Activated T-cell treated with anti-CD3 and anti-CD28 coated beads for 24 hours (primary cell): ENCODE measurements at places on chromosomes 13 and 19.
A peak's percentile ranks its signal among the peaks of the same experiment; 100 is the strongest.

DNA sequence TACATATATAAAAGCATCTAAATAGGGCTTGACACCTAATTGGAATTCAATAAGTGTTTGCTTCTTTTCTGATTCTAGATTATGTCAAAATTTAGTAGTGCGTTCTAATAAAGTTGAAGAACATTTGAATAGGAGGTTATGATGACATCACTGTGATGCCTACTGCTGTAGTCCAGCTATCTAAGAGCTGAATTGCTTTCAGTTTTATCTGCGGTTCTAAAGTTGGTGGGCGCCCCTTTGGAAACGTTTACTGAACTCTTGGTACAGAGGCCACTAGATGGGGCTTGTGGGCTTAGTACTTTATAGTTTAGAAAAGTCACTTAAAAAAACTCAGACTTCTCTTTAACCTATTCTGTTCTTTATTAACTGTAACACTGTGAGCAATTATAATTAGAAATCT is 776.9 kb downstream of the GPC5 start:
- no peak for DNase-seq

DNA sequence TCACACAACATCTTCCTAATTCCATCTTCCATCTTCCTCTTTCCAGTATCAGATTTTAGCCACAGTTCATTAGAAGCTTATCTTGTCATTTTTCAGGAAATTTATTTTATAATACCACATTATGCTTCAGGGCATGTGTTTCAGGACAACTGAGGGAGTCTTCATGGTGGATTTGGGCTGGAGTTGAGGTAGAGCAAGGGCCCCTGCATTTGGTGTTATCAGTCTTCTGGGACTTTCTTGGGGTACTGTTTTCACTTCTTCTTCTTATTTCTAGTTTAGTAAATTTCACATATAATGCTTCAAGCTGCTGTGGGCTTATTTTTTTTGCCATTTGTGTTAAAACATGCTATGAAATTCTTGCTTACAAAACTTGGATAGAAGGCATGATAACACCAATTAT is 188.7 kb downstream of the LHFPL6 start:
- DNase-seq: no peak

- DNase-seq: no peak
These were observed 797.2 kb upstream of the PCDH9 start for GRCh38 chr13:68027306-68027705.

GRCh38 chr19:51389143-51389542 is 1.2 kb downstream of the C19orf84 start:
- DNase-seq: no peak

- DNase-seq: no peak
These were observed 4.1 kb downstream of the HMG20B start for GRCh38 chr19:3576696-3577443.

DNA sequence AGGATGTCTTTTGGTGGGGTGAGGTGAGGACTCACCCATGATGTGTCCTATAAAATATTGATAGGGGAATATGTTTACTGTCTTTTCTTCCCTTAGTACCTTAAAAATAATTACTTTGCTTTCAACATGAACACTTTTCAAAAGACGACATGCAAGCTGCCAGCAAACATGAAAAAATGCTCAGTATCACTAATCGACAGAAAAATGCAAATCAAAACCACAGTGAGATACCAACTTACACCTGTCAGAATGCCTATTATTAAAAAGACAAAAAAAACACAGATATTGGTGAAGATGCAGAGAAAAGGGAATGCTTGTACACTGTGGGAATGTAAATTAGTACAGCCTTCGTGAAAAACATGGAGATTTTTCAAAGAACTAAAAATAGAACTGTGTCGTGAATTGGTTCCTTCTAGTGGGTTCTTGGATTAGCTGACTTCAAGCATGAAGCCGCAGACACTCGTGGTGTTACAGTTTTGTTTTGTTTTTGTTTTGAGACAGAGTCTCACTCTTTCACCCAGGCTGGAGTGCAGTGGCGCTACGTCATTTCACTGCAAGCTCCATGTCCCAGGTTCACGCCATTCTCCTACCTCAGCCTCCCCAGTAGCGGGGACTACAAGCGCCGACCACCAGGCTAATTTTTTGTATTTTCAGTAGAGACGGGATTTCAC is 160.9 kb downstream of the FGF9 start:
- DNase-seq: no peak

- no peak for DNase-seq
These were observed 10.8 kb downstream of the LCP1 start for GRCh38 chr13:46171217-46171616.

- DNase-seq: no peak
These were observed 142.3 kb upstream of the SOX21 start for GRCh38 chr13:94854688-94855087.

- DNase-seq: no peak
These were observed 7.9 kb upstream of the PDE4A start for GRCh38 chr19:10412257-10412977.

GRCh38 chr19:38417544-38418506 is 8.2 kb downstream of the RASGRP4 start:
- peak; percentile 62 for DNase-seq

DNA sequence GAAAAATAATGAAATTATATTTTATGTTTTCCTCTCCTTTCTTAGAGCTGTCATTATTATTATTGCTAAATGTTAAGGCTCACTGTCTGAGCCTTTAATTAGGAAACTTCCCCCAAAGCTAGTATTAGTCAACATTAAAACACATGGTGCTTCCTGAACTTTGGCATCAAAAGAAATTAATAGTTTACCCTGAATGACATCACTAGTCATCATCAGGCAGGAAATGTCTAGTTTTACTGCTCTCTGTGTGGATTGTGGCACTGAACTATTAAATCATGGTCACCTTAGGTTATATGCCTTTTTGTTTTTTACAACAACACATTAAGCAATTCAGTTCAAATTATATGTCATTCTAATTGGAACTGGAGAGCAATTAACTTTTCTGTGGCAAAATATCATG is 595.5 kb downstream of the SLITRK1 start:
- no peak for DNase-seq

DNA sequence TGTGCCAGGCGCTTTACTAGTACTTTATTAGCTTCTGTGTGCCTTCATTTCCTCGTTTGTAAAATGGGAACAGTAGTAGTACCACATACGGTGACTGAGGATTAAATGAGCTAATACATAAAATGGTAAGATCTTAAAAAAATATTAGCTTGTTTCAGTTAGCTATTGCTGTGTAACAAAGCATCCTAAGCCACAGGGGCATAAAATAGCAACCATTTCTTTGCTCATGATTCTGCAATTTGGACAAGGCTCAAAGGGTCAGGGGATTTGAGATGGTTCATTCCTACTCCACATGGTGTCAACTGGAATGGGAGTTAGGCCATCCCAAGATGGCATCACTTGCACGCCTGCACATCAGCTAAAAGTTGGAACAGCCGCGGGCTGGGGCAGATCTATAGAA is 13.3 kb downstream of the DYRK1B start:
- no peak for DNase-seq

GRCh38 chr19:23440207-23440606 is 44.9 kb upstream of the ZNF91 start:
- DNase-seq: no peak

- DNase-seq: no peak
These were observed 46.8 kb downstream of the MTUS2 start for GRCh38 chr13:28866932-28867331.

- no peak for DNase-seq
These were observed 128.0 kb upstream of the VSTM2B start for GRCh38 chr19:29397748-29398147.
